ENCODE measurements at places on chromosomes 1 and 21.

DNA sequence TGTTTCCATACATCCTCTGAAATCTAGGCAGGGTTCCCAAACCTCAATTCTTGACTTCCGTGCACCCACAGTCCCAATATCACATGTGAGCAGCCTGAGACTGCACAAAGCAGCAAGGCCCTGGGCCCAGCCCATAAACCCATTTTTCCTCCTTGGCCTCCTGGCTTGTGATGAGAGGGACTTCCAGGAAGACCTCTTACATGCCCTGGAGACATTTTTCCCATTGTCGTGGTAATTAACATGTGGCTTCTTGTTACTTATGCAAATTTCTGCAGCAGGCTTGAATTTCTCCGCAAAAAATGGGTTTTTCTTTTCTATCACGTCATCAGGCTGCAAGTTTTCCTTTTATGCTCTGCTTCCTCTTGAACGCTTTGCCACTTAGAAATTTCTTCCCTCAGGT, 3.3 kb upstream of the PIGK start:
- H3K27ac ChIP-seq = no peak overlapping the region
- peaks cover 6% of the 10 kb centered on the region for H3K4me1 ChIP-seq
- DNase-seq = no peak
- peaks cover 5% of the 10 kb centered on the region for H3K36me3 ChIP-seq
- no peak overlapping the region for H3K4me3 ChIP-seq
- H3K27me3 ChIP-seq = peaks cover 2% of the 10 kb centered on the region

DNA sequence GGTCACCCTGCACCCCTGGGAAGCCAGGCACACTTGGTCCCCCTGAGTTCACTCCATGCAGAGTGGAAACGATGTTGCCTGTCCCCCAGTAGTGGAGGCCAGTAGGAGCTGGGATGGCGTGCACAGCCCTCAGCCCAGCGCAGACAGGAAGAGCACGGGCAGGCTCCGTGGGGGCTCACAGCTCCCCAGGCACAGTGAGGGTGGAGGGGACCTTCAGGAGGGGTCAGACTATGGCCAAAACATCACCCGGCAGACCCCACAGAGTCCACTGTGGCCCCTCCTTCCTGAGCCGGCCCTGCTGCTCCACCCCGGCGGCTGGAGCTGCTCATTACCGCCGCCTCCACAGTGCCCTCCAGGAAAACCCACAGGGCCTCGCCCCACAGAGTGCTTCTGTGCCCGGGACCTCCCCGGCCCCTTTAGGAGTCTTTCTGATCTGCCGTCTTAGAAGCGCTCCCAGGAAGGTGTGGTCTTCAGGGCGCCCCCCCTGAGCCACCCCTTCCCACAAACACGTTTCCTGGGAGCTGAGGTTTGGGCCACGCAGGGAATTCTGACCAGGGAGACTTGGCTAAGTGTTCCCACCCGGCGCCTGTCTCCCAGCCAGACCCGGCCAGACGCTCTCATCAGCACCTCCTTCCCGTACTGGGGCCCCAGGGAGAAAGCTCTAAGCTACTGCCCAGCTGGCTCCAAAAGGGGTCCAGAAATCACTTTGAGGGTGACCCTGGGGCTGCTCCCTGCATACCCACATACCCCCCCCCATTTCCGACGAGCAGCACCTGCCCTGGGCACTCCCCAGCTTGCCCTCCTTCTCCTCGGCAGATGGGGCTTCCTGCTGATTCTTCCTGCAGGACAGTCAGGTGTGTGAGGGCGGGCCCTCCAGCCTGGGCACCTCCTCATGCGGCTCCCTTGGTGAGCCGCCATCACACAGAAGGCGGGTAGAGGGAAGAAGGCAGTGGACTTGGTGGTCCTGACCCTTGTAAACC, 38.8 kb downstream of the RIPK4 start:
- DNase-seq = no peak
- no peak overlapping the region for H3K27ac ChIP-seq
- no peaks in the 10 kb centered on the region for H3K36me3 ChIP-seq
- H3K4me3 ChIP-seq = no peak overlapping the region
- peaks cover 6% of the 10 kb centered on the region for H3K4me1 ChIP-seq

GRCh38 chr1:178572604-178573003, 59.7 kb downstream of the TEX35 start:
- no peak overlapping the region for H3K27ac ChIP-seq
- H3K27me3 ChIP-seq = no peaks in the 10 kb centered on the region
- DNase-seq = no peak
- H3K36me3 ChIP-seq = no peaks in the 10 kb centered on the region
- no peak overlapping the region for H3K4me3 ChIP-seq

DNA sequence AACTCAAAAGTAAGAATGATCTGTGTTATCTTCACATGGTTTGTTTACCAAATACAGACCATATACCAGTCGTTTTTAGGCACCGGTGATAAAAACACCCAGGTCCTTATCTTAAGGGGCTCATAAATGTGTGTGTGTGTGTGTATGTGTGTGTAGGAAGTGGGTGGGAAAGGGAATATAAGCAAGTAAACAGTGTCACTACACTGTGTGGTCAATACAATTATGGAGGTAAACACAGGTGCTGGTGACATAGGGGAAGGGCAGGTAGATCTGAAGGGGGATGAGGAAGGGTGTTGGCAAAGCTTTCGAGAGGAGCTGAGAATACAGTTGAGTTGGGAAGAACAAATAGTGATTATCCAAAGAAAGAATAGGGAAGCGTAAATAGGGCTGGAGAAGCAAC, 19.1 kb upstream of the MRPS6 start:
- peaks cover 5% of the 10 kb centered on the region for H3K27me3 ChIP-seq
- H3K4me3 ChIP-seq = no peak overlapping the region
- no peaks in the 10 kb centered on the region for H3K4me1 ChIP-seq
- no peak overlapping the region for H3K27ac ChIP-seq
- no peak for DNase-seq

- peaks cover 2% of the 10 kb centered on the region for H3K27me3 ChIP-seq
- no peaks in the 10 kb centered on the region for H3K36me3 ChIP-seq
- H3K27ac ChIP-seq = no peak overlapping the region
- no peak for DNase-seq
Measured at GRCh38 chr21:36816561-36817130, 117.7 kb downstream of the SIM2 start.

- peaks cover 50% of the 10 kb centered on the region for H3K36me3 ChIP-seq
- H3K27me3 ChIP-seq = peaks cover 6% of the 10 kb centered on the region
- H3K4me3 ChIP-seq = no peak overlapping the region
- H3K27ac ChIP-seq = no peak overlapping the region
Measured at GRCh38 chr1:42747125-42747524, 7.1 kb upstream of the CLDN19 start.

DNA sequence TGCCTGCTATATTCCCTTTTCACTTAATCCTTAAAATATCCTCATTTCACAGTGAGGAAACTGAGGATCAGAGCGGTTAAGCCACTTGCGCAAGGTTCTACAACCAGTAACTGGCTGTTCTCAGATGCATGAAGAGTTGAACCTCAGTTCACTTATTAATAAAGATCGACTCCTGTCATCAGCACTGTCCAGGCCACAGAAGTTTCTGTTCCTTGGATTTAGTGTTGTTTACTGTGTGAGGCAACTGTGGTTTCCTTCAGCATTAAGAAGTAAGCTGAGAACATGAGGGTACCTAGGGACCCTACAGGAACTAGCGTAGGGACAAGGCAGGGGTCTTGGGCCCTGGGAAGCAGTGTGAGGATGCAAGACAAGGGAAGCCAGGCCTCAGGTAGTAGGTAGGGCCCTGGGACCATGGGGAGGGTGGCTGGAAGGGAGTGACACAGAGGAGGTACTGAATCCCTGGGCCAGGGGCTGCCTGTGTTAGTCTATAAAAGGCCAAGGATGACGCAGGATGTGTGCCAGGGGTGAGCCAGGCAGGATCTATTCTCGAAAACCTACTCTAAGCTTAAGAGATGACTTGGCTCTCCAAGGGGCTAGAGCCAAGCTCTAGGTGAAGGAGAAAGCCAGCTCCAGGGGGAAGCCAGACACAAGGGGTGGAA, 181.2 kb upstream of the CSF3R start:
- no peaks in the 10 kb centered on the region for H3K4me1 ChIP-seq
- DNase-seq = no peak
- peaks cover 17% of the 10 kb centered on the region for H3K27me3 ChIP-seq

DNA sequence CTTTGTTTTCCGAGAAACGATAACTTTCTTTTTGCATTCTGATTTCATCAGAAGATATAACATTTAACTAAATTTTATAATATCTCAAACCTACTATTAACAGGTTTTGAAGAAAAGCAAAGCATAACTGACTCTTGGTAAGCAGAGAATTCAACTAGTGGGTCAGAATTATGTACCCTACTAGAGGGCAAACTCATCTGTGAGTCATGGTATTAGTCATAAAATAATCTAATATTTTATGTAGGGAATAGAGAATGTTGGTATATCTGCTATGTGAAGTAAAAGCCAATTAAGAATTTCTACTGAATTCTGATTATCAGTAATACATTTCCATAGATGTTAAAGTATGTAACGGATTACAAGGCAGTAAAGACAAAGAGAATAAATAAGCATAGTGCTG, 56.8 kb downstream of the USP1 start:
- no peaks in the 10 kb centered on the region for H3K4me1 ChIP-seq
- H3K27me3 ChIP-seq = no peaks in the 10 kb centered on the region
- no peak overlapping the region for H3K4me3 ChIP-seq
- no peak overlapping the region for H3K27ac ChIP-seq

GRCh38 chr1:39489567-39490239, 1.7 kb upstream of the BMP8A start:
- peaks cover 12% of the 10 kb centered on the region for H3K36me3 ChIP-seq
- no peak for DNase-seq
- H3K4me1 ChIP-seq = no peaks in the 10 kb centered on the region

GRCh38 chr1:193794239-193794638, 607.8 kb upstream of the B3GALT2 start:
- H3K36me3 ChIP-seq = no peaks in the 10 kb centered on the region
- no peaks in the 10 kb centered on the region for H3K27me3 ChIP-seq
- no peak for DNase-seq
- H3K4me1 ChIP-seq = no peaks in the 10 kb centered on the region
